ENCODE measurements at places on chromosomes 12 and 14.

DNA sequence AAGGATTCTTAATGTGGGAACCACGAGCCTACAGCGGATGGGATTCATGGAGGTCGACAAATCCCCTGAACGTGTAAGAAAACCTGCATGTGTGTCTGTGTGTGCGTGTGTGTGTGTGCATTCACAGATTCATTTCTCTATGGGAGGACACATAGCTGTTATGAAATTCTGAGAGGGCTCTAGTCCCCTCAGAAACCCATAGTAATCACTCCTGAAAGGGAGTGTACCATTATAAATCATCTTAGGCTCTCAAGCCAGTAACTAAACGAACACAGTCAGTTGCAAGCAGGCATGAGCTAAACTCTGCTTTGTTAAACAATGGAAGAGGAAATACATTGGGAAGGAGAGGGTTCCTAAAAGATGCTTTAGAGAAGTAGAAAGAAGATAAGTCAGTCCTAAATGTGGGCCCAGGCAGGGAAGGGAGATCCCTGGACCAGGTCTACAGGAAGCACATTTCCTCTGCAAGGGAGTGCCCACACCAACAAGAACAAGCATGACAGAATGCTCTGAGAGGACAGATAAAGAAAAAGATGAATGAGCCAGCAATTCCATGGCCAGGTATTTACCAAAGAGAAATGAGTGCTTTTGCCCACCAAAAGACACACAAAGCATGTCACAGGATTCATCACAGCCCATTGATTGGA is 91.3 kb downstream of the ITPR2 start:
- no peak for DNase-seq

GRCh38 chr12:124603831-124604251 is 36.4 kb upstream of the NCOR2 start:
- no peak for DNase-seq

DNA sequence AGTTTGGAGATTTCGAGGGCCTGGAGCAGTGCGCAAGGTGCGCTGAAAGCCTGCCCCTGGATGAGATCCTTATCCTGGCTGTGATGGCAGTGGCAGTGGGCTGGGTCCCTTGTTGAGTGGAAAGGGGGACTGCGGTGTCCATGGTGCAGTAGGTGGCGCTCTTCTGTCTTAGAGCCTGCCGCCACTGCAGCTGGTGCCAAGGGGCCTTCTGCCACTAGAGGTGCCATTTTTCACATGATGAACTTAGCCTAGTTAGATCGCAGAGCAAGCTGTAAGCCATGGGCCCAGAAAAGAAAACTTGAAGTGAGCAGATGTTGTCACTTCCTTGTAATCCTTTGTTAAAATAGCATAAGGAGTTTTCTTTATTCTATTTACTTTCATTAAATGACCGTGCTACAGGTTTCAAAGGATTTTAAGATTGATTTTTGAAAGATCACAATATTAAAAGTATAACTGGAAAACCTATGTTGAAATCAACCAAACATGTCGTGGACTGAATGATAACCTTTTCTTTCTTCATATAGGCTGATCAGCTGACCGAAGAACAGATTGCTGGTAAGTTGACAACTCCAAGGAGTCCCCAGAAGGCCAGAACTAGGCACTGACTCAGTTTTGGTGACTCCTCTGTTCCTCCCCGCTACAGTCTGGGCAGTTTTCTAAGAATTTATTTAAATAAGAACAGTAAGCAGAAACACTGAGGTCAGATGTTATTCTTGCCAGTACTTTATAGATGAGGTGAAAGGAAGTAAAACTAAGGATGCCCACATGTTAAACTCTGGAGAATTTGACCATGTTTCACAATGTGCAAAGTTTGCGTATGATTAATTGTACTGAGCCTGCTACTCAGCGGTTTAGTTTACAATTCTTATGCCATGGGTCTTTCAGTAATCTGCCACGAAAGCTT is 3.0 kb downstream of the CALM1 start:
- peak; percentile 71 for DNase-seq

- no peak for DNase-seq
These were observed 86.4 kb downstream of the DICER1 start for GRCh38 chr14:95070748-95071435.

- DNase-seq: no peak
These were observed 5.8 kb downstream of the CCNB1IP1 start for GRCh38 chr14:20327005-20327869.

GRCh38 chr14:58740379-58740935 is 102.7 kb downstream of the DACT1 start:
- no peak for DNase-seq

DNA sequence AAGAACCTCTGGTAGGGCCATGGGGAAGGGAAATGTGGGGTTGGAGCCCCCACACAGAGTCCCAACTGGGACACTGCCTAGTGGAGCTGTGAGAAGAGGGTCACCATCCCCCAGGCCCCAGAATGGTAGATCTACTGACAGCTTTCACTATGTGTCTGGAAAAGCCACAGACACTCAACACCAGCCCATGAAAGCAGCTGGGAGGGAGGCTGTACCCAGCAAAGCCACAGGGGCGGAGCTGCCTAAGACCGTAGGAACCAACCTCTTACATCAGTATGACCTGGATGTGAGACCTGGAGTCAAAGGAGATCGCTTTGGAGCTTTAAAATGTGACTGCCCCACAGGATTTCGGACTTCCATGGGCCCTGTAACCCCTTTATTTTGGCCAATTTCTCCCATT is 97.8 kb downstream of the HMGA2 start:
- DNase-seq: no peak

DNA sequence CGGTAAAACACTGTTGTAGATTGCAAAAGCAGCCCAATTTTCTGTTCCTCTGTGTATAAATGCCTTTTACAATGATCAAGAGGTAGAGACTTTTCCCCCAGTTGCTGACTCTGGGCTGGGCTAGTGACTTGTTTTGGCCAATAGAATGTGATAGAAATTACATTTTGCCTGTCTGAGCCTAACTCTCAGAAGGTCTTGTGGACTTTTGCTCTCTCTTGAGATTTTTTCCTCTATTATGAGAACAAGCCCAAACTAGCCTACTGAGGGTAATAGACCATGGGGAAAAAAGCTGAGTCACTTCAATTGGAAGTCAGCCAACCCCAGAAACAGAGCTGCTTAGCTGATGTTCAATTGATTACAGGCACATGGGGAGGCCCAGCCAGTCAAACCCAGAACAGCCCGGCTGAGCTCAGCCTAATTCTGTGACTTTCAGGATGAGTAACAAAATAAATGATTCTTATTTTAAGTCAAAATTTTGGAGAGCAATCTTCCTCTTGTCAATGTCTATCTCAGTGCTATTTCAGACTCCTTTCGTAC is 61.4 kb downstream of the MYF5 start:
- DNase-seq: no peak

GRCh38 chr14:101813833-101814232 is 52.3 kb downstream of the PPP2R5C start:
- DNase-seq: no peak

DNA sequence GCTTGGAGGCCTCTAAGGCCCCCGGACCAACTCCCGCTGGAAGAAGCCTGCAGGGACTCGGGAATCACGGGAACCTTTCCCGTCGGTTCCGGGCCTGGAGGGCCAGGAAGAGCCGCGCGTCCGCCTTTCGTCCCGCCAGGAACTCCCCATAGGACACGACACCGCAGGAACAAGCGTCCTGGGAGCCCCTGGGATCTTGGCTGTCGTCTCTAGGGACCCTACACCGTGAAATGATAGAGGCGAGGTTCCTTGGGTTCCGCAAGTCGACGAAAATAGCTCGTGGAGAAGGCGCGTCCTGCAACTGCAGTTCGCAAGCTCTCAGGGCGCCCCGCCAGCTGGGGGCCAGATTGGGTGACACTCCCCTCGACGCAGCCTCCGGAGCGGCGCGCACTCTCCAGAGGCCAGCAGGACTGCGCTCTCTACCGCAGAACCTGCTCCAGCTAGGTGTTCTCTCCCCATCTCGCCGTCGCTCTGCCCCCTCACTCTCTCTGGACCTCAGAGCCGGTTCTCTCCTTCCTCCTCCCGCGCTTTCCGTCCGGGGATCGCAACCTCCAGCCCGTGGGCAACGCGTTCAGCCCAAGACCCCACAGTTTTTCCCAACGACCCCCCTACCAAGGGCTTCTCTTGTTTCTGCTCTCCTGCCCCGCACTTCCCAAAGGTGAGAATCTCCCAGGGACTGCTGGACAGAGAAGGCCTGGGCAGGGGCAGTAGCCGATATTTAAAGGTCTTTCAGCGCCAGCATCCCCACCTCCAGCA is 776 bp downstream of the BMP4 start:
- DNase-seq: no peak

GRCh38 chr12:45183246-45183645 is 32.6 kb upstream of the ANO6 start:
- DNase-seq: no peak

GRCh38 chr14:92037989-92038388 is 1.9 kb downstream of the TRIP11 start:
- DNase-seq: no peak

- DNase-seq: no peak
These were observed 1.4 kb downstream of the NIN start for GRCh38 chr14:50829489-50830043.

Measured in stimulated activated CD8-positive, alpha-beta memory T cell treated with anti-CD3 and anti-CD28 coated beads, Interleukin-15, amount 100 ng/mL, for 1 hour (primary cell).